ENCODE measurements at places on chromosomes 3 and 15. TPM values are rescaled to one million over a fixed set of nuclear protein-coding genes. Genes with fewer than 3 reads are reported as not detected.
A peak's percentile ranks its signal among the peaks of the same experiment; 100 is the strongest.

The SCAANT1 gene
- not detected for total RNA-seq

The COL7A1 gene
- 0.83 TPM for total RNA-seq

The PTX3 gene
- total RNA-seq = not detected

GRCh38 chr3:100209948-100210771 lies 50.6 kb upstream of the TBC1D23 start:
- peak; percentile 4 for DNase-seq

GRCh38 chr3:60652829-60653228 lies 598.4 kb downstream of the FHIT start:
- no peak for DNase-seq

GRCh38 chr3:49638445-49638844 lies 35.7 kb upstream of the APEH start:
- DNase-seq = no peak

- DNase-seq = no peak
Observed at GRCh38 chr15:35206060-35206675, 121.1 kb upstream of the NANOGP8 start.

- DNase-seq = no peak
Observed at GRCh38 chr3:62318365-62318751, 55.0 kb downstream of the FEZF2 start.
